ENCODE measurements at places on chromosomes 6 and 20. TPM values are rescaled to one million over a fixed set of nuclear protein-coding genes. Genes with fewer than 3 reads are reported as not detected.

DNA sequence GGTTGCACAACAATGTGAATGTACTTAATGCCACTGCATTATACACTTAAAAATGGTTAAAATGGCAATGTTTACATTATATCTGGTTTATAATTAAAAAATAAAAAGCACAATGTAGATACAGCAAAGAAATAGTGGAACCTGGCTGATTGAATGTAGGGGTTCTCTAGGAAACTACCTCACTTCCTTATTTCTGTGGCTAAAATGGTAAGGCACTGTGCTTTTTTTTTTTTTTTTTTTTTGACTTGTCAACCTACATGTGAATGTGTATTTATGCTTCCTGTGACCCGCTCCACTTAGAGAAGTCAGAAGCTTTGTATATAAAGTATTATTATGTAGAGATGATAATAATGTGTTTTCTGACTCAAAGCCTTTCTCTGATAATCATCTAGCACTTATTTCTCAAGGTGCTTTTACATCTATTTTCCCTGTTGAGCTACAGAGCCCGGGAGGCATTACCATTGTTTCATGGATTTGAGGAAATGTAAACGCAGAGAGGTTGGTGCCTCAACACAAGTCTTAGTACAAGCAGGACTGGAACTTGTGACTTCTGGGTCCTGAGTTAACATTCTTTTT is 55.0 kb downstream of the SOX4 start:
- no peak for DNase-seq

- peak; percentile 76 for DNase-seq
Observed at GRCh38 chr20:49268600-49269365, 9.1 kb downstream of the ZNFX1 start.

DNA sequence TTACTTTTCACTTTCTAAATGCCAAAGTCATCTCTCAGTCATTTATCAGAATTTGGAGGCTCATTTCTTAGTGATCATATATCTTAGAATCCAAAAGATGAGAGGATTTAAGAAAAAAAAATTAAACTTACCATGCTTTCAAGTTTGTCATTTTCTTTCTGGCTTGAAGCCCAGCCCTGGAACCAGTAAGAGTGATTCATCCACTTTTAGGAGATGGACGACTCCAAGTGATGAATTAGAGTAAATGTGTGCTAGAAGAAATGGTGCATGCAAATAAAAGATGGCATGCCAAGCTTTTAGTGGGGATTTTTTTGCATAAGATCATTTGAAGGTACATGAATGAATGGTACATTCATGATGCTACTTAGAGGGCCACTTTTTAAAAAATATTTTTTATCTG is 20.1 kb downstream of the PLCB1 start:
- no peak for DNase-seq

GRCh38 chr20:53748821-53749421 is 155.3 kb upstream of the ZNF217 start:
- peak; percentile 68 for DNase-seq

DNA sequence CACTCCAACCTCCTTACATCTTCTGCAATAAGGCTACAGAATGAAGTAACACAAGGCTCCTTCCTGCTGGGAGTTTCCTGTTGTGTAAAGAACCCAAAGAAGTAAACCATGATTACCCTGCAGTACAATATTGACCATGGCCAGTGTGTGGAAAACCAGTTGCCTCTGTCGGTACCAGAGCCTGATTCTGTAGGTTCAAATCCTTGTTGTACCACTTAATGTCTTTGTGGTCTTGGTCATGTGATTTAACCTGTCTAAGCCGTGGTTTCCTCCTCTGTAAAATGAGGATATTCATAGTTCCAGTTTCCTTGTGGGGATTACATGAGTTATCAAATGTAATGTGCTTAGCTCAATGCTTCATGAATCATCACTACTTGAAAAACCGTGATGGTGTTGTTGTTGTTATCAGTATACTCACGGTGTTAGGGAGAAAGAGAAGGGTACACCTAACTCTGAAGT is 60.3 kb upstream of the PRELID3B start:
- DNase-seq: no peak

DNA sequence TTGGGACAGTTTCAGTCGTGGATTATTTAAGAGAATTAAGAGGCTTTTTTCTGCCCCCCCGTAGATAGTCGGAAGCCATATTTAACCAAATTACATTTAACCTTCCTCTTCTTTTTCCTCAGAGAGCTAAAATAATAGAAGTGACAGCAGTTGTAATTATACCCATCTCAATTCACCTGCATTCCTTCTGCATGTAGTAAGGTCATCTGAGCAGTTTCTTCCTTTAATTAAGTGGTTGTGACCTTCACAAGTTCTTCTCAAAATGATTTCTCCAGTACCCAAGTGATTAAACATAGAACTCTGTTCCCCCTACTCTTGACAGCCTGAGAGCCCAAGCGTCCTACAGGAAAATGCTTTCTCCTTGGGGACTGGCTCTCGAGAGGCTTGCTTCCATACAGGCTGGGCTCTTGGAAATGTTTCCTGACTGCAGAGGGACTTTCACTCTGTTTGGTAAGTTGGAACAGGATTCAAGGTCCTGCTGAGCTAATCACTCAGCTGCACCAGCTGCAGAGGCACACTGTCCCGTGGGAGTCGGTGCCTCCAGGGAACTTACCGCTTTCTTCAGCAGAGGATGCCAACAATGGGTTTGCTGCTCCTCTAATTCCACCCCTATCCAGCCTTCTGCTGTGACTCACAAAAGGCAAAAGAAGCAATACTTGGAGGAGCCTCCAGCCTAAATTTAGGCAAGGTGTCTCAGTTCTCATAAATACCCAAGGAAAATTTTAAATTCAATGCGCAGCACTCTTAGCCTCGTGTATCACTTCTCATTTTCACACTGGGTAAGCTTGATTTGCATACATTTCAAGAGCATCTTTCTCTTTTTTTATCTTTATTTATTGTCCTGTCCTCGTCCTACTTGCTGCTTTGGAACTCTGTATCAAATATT is 414.9 kb downstream of the KIF16B start:
- DNase-seq: peak; percentile 13

GRCh38 chr6:166952567-166953486 is 3.5 kb downstream of the RNASET2 start:
- no peak for DNase-seq

DNA sequence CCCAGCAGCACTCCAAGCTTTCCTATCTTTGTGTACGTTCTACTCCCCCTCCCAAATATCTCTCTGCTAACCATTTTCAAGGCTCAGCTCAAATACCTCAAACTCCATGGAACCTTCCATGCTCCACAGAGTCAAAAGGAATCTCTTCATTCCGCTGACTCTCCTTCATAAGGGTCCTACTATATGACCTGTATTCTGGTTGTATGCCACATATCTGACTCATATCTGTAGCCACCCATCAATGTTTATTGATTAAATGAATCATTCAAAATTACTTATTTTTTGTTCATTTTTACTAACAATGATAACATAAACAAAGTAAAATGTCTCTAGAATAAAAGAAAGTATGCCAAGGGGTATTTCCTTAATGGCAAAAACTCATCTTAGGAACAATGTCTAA is 123.2 kb downstream of the ARHGAP18 start:
- no peak for DNase-seq

GRCh38 chr20:21981179-21981578 is 275.7 kb downstream of the PAX1 start:
- DNase-seq: peak; percentile 23

- no peak for DNase-seq
Observed at GRCh38 chr6:105458084-105458483, 55.2 kb upstream of the PREP start.

GRCh38 chr20:13009682-13010406 is 1.1 kb downstream of the SPTLC3 start:
- peak; percentile 90 for DNase-seq

GRCh38 chr20:19921284-19921793 is 95.8 kb upstream of the NAA20 start:
- DNase-seq: no peak

GRCh38 chr6:45369870-45370269 is 7.9 kb downstream of the SUPT3H start:
- DNase-seq: no peak

GRCh38 chr20:13286607-13287006 is 65.5 kb downstream of the ISM1 start:
- no peak for DNase-seq

GRCh38 chr6:5950361-5950785 is 56.4 kb downstream of the NRN1 start:
- DNase-seq: peak; percentile 38

- DNase-seq: no peak
Observed at GRCh38 chr6:30497714-30498113, 8.4 kb downstream of the HLA-E start.

GRCh38 chr20:57194154-57194553 is 72.3 kb downstream of the BMP7 start:
- DNase-seq: no peak

DNA sequence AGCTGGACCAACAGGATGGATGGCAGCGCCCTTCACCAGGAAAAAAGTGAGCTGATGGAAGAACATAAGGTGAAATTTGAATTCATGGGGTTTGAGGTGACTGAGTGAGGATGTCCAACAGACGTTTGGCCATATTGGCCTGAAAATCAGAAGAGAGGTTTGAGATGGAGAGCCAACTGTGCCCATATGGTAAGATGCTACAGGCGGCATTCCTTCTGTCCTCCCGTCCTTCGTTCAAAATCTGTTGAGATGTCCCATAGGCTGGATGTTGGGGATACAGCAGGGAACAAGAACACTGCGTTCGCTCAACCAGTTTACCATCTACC is 468 bp upstream of the CMTR1 start:
- no peak for DNase-seq

DNA sequence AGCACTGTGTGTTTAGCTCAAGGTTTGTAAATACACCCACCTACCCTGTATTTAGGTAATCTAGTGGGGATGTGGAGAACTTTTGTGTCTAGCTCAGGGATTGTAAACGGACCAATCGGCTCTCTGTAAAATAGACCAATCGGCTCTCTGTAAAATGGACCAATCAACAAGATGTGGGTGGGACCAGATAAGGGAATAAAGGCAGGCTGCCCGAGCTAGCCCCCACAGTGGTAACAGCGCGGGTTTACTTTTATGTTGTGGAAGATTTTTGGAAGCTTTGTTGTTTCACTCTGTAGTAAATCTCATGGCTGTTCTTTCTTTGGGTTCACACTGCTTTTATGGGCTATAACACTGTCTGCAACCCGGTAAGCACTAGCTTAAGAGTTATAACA is 32.1 kb upstream of the RANBP9 start:
- no peak for DNase-seq

- no peak for DNase-seq
Observed at GRCh38 chr6:128107682-128108081, 206.8 kb upstream of the THEMIS start.

DNA sequence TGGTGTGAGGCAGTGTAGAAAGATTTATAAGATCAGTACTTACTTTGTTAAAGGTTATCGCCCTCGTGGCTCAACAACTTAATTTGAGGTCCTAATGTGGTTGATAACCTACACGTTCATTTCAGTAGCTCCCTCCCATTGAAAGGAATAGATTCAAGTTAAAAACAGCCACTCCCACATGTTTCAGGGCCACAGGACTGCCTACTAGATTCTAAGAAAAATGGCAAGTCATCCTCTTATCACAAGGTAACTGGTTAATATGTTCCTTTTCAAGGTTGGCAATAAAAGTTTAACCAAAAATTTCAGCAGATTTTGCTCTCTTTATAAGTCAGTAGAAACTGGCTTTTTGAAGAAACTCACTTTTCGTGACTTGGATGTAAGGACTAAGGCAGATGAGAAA is 17.1 kb downstream of the GSTA2 start:
- DNase-seq: no peak

DNA sequence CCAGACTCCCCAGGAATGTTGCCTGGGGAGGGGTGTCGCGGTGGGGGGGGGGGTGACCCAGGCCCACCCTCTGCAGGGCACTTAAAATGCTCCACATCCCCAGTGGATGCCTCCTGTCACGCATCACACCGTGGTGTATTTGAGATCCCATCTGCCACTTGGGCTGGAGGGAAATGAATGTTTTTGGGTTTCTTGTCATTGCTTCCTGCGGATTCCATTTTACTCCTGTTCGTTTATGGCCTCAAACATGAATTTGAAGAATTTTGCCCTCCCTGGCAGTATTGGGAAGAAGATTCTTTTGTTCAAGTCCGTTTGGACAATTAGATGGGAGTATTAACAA is 544 bp upstream of the KHDC1 start:
- peak; percentile 7 for DNase-seq

GRCh38 chr6:73985891-73986290 is 289.9 kb downstream of the CD109 start:
- peak; percentile 36 for DNase-seq

GRCh38 chr6:161137839-161138542 is 135.9 kb downstream of the AGPAT4 start:
- peak; percentile 34 for DNase-seq

DNA sequence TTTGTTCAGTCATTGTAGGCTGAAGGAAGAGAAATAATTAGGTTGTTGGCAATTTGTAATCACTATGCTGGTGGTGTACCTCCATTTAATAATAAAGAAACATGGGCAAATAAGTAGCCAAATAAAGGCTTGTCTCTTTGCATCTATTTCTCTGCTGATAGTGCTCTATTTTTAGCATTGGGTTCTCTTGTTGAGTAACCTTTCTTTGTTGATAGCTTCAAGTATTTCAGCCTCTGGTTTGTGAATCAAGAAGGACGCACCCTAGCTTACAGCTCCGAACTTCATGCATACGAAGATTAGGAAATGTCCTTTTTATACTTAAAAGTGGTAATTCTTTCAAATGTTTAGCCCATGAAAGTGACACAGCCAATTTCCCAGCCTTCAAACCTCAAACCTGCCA is 2.6 kb downstream of the PPP1R14C start:
- no peak for DNase-seq

GRCh38 chr20:8094415-8094818 is 37.6 kb upstream of the PLCB1 start:
- DNase-seq: no peak

GRCh38 chr20:25476106-25477013 is 68.9 kb downstream of the GINS1 start:
- DNase-seq: no peak

ZNF318 gene
- 11.9 TPM for total RNA-seq

CPXM1 gene
- total RNA-seq: not detected

SRMS gene
- total RNA-seq: not detected

ENPP5 gene
- 1.3 TPM for total RNA-seq

CPNE5 gene
- not detected for total RNA-seq

TMC2 gene
- total RNA-seq: not detected

CHRNA4 gene
- not detected for total RNA-seq

NUS1 gene
- total RNA-seq: 17.4 TPM

GDAP1L1 gene
- total RNA-seq: 0.13 TPM

RAD21L1 gene
- 0.19 TPM for total RNA-seq

TPBG gene
- 13.0 TPM for total RNA-seq

DEF6 gene
- total RNA-seq: 0.06 TPM

NOTCH4 gene
- 0.26 TPM for total RNA-seq

SCUBE3 gene
- 0.06 TPM for total RNA-seq

RIPOR2 gene
- 1.7 TPM for total RNA-seq
